ENCODE measurements at places on chromosomes 2 and 18. TPM values are rescaled to one million over a fixed set of nuclear protein-coding genes. Genes with fewer than 3 reads are reported as not detected.

The FAM161A gene
- polyA plus RNA-seq, result 15.9 TPM

The CNDP2 gene
- polyA plus RNA-seq, result 73.0 TPM

The RFX8 gene
- polyA plus RNA-seq, result 0.67 TPM

The EPAS1 gene
- polyA plus RNA-seq, result 37.7 TPM

The AFF3 gene
- polyA plus RNA-seq, result 24.3 TPM

The CKAP2L gene
- polyA plus RNA-seq, result 17.3 TPM

The AQP12B gene
- polyA plus RNA-seq, result 0.23 TPM

The LIMS2 gene
- polyA plus RNA-seq, result 21.8 TPM

The FBXO48 gene
- 1.9 TPM for polyA plus RNA-seq

The GRP gene
- 3.9 TPM for polyA plus RNA-seq

The GDF7 gene
- 1.8 TPM for polyA plus RNA-seq

The HOXD3 gene
- polyA plus RNA-seq, result 13.8 TPM

The RUFY4 gene
- polyA plus RNA-seq, result 0.37 TPM

The DSC1 gene
- 2.1 TPM for polyA plus RNA-seq

The GAREM1 gene
- polyA plus RNA-seq, result 36.0 TPM

The RFTN2 gene
- polyA plus RNA-seq, result 20.2 TPM

The BCL11A gene
- polyA plus RNA-seq, result 14.6 TPM

The AGXT gene
- polyA plus RNA-seq, result not detected

The EGR4 gene
- polyA plus RNA-seq, result not detected

- DNase-seq, result no peak
Observed at GRCh38 chr2:209685963-209686362, 85.7 kb upstream of the UNC80 start.

DNA sequence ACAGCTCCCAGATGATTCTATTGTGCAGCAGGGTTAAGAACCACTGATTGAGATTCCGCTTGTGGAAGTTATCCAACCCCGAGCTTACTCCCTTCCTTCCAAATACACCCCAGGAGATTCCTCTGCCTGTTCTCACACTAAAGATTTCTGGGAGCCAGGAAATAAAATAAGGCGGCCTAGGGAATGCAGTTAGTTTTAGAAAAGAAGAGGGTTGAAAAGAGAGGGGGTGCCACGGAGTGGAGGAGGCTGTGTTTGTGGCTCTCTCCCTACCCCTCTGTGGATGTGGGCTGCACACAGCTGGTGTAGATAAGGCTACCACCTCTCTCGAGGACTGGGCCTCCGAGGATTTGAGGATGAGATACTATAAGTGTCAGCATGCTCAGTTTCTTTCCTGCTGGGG is 25.1 kb upstream of the SP3 start:
- no peak for DNase-seq

DNA sequence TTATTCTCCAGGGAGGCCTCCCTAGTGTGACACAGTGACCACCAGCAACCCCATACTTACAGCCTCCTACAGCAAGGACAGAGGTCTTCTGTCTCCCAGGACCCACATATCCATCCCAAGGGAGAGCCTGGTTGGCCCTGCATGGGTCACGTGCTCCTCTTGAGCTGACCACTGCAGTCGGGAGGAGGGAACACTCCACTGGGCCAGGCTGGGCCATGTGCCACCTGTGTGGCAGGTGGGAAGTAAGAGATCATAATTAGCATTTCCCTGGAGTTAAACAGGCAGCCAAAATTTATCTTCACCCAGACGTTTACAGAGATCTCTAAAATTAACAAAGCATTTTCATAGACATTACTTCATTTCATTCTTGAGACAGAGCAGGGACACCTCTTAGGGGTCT is 33.4 kb upstream of the MLPH start:
- no peak for DNase-seq

DNA sequence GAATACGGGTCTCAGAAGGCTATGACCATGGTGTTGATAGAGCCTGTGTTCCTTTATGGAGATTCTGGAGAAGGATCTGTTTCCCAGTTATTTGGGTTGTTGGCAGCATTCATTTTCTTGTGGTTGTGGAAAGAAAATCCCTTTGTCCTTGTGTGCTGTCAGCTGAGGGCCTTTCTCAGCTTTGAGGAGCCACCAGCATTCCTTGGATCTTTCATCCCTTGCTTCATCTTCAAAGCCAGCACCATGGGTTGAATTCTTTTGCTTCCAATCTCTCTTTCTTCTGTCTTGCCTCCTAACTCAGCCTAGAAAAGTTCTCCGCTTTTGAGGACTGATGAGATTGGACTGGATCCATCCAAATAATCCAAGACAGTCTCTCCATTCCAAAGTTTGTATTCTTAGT is 103.2 kb upstream of the MMADHC start:
- DNase-seq, result no peak

DNA sequence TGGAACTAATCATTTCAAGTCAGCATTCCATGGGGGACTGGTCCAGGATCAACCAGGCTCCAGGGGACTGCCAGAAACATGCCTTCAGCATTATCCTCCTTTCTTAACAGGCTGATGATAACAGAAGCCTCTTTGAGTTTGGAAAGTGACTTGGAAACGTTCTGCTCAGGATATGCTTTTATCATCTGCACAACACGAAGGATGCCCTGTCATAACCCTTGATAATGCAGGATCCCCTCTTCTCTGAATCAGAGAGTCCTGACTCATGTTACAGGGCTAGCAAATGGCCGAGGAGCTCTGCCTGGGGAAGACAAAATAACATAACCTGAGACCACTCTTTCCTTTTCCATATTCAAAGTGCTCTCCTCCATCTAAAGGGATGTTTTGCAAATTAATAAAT is 6.7 kb downstream of the SCYGR3 start:
- no peak for DNase-seq

DNA sequence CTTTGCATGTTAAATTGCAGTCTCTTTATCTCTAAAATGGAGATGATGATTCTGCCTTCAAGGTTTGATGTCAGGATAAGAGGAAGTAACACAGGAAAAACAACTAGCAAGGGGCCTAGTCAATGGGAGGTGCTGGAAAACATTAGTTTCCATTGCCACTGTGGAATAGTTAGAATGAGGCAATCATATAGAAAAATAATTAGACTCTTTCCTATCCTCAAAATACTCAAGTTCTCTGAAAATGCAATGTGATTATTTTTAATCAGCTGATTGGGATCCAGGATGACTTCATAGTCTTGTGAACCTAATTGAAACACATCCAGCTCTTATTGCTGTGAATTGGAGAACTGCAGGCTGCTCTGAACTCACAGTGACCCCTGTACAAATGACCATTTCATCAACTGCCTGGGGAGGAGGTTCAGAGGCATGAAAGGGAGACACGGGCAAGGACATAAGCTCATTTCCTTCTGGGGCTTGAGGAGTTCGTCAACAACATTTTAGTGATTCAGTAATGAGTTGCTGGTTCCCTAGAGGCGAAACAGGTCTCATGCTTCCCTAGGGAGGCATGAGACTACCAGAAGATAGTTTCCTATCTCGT is 422.5 kb downstream of the LPIN1 start:
- peak; percentile 72 for DNase-seq

GRCh38 chr2:38572167-38572566 is 30.6 kb downstream of the HNRNPLL start:
- no peak for DNase-seq

GRCh38 chr2:162370931-162371330 is 27.0 kb downstream of the GCA start:
- DNase-seq, result no peak

GRCh38 chr2:105391763-105392662 is 6.8 kb downstream of the FHL2 start:
- no peak for DNase-seq

DNA sequence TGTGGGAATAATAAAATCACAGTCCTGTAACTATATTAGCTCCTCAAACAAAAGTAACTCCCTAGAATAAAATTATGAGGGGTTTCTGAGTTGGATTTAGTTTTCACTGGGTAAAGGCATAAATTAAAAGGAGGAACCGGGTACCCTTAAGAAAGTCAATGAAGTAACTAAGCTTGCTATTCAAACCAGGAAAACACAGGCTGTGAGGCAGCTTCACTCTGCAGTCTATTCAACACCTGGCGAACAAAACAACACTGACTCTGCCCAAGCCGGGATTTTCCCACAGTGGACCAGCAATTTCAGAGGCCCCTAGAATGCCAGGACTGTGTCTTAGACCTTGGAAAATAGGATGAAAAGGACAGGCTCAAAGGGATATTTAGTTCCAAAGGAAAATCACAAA is 24.6 kb upstream of the CREB1 start:
- no peak for DNase-seq

DNA sequence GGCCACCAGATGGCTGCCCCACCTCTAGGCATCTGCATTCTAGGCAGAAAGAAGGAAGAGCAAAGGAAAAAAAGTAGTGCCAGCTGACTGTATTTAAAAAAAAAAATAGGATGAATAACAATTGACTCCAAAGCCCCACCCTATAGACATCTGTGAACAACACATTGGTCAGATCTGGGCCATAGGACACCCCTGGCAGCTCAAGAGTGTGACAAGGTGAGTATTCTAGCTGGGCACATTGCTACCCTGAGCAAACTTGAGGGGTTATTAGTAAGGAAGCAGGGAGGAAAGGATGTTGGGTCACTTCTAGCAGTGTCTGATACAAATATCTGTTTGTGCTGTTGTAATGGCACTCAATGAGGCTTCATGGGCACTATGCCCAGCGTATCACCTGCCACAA is 58.6 kb upstream of the NPAS2 start:
- no peak for DNase-seq

DNA sequence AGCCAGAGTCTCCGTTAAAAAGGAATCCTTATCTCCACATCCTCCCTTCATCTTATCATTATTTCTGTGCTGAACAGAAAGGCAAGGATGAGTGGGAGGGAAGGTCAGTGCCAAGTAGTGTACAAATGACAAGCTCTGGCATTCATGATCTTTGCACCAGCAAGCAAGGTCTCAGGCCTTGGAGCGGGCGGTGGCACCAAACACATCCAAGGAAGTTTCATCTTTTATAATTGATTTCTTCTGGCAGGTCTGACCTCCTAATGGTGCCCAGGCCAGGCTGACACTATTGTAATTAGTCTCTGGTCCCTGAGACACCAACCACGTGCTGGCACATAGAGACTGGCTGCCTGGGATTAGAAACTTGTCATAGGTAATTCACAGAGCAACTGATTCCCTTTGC is 336.6 kb downstream of the EN1 start:
- no peak for DNase-seq

DNA sequence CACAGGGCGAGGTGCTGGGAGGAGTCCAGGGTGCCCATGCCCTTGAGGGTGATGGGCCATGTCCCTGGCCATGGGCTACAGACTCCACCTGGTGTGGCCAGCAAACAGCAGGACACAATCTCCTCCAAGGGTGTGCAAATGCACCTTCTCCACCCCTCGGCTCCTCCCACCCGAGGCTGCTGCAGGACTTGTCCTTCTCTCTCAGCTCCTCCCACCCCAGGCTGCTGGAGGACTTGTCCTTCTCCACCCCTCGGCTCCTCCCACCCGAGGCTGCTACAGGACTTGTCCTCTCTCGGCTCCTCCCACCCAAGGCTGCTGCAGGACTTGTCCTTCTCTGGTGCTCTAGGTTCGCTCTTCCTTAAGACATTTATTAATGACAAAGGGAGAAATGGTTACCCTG is 57.3 kb upstream of the SNTG2 start:
- no peak for DNase-seq

GRCh38 chr18:29084120-29084519 is 907.2 kb upstream of the CDH2 start:
- DNase-seq, result no peak

- DNase-seq, result no peak
Observed at GRCh38 chr2:66253066-66253465, 181.9 kb upstream of the MEIS1 start.

- no peak for DNase-seq
Observed at GRCh38 chr2:27721884-27722485, 49.5 kb upstream of the MRPL33 start.

DNA sequence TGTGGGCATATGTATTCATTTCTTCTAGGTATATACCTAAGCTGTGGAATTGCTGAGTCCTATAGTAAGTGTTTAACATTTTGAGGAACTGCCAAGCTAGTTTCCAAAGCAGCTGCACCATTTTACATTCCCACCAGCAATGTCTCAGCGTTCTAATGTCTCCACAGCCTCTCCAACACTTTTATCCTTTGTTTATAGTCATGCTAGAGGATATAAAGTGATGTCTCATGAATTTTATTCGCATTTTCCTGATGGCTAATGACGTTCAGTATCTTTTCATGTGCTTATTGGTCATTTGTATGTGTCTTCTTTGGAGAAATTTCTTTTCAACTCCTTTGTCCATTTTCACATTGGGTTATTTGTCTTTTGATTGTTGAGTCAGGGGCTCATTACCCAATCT is 295.2 kb downstream of the NCKAP5 start:
- no peak for DNase-seq

DNA sequence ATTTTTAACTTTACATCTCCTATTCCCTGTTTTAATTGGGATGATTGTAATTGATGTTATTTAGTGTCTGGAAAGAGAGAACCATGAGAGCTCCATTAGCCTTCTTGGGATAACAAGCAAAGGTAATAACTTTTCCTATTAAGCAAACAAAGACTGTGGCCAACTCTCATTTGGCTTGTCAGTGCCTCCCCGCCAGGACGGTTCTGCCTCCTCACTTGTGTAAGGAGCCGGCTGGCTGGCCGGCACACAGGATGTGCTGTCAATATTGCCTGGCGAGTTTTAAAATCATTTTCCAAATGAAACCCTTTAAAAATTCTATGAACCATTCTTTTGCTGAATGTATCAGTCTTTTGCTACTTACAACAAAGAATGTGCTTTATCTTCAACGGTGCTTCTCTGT is 898.3 kb downstream of the CPS1 start:
- no peak for DNase-seq

DNA sequence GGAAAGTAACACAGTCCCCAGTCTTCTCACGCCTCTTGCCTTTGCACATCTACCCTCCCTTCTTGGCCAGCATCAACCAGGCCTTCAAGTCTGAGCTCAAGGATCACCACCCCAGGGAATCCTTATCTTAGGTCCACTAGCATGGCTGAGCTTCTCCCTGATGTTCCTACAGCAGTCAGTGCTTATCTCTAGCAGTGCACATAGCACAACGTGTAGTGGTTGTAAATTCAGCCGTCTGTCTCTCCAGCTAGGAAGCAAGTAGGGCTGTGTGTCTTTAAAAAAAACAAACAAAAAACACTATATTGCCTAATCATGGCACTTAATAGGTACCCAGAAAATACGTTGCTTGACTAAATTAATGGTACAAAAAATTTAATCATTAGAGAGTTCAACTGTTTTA is 29.2 kb downstream of the KCNG3 start:
- DNase-seq, result no peak

- DNase-seq, result no peak
Observed at GRCh38 chr18:9260388-9261380, 73.9 kb upstream of the TWSG1 start.
